ENCODE measurements at places on chromosomes 16 and 17.

DNA sequence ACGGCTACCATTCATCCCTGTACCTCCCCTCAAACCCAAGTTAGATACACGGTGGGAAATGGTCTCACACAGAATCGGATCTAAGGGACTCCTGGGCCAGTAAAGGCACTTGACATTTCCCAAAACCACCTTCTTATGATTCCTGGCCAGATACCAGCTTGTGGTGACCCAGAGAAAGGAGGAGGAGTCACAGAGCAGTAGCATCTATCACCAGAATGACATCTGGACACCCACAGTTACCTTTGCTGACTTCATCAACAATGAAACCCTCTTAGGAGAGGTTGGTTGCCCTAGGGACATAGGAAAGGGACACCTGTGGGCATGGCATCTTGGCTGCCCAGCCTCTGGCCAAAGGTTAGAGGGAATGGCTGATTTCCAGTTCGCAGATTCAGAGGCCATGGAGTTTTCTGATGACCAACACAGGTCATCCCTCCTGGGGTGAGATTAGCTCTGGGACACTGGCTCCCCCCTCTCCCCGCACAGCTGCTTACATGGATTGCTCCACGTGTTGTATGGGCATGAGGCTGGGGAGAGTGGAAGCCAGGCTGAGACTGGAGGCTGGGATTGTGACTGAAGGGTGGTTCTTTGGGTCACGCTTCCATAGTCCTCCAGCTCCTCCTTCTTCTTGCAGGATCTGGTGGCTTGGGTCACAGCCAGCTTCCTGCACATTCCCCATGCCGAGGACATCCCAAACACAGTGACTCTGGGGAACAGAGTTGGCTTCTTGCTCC is 1.4 kb upstream of the AOC3 start:
- no peak for DNase-seq

GRCh38 chr16:88656291-88656980 is 5.6 kb upstream of the CYBA start:
- DNase-seq: no peak

DNA sequence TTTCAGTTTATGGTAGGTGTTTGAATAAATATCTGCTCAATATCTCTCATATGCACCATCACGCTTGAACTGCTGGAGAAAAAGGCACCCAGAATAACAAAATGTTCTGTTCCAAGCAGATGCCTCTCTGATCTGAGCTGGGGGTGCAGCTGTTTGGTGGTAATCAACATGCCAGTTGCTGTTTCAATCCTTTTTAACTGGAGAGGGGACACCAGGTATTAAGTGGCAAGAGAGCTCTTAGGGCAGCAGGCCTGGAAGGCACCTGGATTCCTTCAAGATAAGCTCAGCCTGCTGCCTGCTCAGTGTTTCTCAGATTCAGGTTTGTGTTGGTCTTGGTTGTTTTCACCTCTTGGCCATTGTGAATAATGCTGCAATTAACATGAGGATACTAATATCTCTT is 27.2 kb upstream of the VAT1L start:
- DNase-seq: no peak

GRCh38 chr16:23464196-23464595 is 11.2 kb upstream of the COG7 start:
- no peak for DNase-seq

GRCh38 chr17:51770027-51770759 is 388.3 kb downstream of the CA10 start:
- DNase-seq: no peak

GRCh38 chr16:67192781-67193361 is 916 bp downstream of the E2F4 start:
- no peak for DNase-seq

DNA sequence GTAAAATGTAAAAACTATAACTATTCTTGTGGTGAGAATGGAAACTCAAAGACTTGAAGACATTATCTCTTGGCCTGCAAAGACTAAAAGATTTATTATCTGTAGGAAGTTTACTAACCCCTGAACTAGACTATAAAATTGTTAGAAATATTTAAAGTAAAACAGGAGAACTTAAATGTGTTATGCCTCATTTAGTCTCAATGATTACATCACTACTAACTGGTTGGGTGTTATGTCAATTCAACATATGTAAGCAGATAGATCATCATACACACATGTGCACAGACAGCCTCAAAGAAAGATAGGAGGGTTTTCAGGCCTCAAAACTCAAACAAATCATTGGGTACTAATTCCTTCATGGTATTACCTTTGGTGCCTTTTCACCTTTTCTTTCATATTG is 7.6 kb downstream of the STX8 start:
- no peak for DNase-seq

DNA sequence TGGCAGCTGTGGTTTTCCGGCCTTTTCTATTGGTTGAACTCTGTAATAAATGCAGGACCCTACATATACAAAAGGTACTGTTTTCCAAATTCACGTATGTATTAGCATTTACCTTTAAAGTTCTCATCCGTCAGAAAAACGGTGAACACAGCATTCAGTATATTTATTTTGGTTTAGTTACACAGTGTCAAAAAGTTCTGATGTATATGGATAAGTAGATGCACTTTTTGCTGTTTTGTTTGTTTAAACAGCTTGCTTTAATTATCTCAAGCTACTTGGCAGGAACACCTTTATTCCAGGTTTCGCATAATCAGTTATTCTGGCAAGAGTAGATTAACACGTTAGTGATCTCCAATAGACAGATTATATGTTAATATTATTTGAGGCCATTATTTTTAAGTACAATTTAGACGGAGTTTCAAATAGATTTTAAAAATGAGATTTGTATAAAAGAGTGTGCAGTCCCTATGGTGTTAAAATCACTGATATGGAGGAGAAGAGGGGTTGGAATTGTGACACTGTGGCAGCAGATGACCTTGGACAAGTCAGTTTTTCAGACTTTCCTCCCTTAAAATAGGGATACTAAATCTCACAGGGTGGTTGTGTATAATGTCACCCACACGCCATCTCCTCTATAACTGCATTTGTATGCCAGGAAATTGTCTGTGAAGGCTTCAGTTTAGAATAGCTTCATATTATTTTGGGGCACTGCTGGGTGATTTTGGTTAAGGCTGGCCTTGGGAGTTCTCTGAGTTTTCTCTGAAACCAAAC is 2.1 kb downstream of the HERPUD1 start:
- DNase-seq: no peak

DNA sequence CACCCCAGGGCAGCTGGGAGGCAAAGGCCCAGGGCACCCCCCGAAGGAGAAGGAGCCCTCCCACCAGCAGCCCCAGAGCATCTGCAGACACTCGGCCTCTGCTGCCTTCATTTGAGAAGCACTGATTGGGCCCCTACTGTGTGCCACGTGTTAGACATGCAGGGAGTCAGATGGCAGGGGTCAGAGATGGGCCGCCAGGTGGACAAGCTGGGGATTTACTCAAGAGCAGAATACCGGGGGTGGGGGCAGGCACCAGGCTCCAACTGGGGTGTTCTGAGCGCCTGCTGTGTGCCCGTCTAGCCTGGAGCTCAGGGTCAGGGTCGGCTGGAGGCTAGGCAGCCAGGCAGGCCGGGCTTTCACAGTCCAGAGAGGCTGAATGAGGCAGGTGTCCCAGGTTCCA is 18.7 kb downstream of the TPSG1 start:
- no peak for DNase-seq

DNA sequence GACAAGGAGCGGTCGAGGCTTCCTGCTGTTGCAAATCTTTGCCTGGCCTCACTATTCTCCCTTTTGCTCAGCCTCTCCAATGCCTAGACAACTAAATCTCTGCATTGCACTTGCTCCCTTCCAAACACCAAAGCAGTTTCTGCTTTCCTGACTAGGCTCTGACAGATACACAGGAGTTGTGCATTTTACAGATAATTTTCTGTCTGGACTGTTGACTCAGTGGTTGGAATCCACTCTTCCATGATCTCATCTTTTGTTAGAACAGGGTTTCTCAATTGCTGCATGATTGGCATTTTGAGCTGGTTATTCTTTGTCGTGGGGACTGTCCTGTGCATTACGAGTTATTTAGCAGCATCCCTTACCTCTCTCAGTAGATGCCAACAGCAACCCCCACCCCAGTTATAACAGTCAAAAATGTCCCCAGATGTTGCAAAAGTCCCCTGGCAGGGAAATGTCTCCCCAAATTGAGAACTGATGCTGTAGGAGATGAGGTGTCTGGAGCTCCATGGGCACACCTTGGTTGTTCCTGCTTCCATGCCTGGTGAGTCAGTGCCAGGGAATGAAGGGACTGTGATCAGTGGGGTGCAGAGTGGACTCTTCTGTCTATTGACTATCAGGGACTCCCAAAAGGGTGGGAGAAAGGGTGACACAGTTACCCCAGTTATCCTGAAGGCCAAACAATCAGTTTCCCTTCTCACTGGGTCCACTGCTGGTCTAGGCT is 557.4 kb upstream of the PSMD7 start:
- no peak for DNase-seq

- DNase-seq: no peak
Observed at GRCh38 chr17:78048346-78049292, 79.9 kb downstream of the TMC6 start.

DNA sequence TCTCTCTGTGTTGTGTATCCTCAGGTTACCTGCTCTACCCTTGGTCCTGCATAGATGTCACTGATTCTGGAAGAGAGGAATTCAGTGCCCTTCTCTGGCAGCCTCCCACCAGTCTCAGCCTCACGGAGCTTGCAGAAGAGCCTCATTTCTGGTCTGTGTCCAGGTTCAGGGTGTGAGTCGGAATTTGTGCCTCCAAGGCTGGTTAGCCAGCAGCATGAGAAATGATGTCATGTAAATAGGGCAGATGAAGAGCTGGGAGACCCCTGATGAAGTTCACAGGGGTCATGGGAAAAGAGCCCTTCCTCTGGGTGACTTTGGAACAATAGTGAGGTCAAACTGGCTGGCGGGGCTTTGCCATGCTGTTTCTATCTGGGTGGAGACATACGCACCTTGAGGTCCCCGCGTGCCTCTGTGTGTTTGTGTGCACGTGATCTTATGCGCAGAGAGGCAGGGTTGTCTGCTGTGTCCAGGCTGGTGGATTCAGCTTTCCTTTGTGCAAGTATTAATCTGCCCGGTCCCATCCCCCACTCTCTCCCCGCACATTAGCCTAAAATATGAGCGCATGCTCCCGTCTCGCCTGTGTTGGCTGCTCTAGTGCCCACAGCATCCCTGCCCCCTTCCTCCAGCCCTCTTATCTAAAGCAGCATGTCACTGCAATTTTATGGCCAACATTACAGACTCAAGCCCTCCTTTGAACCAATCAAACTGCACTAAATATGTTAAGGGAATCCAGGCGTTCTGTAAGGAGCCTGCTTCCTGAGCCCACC is 256.3 kb upstream of the ZFHX3 start:
- DNase-seq: no peak

- no peak for DNase-seq
Observed at GRCh38 chr16:27724482-27725235, 174.7 kb downstream of the KATNIP start.

DNA sequence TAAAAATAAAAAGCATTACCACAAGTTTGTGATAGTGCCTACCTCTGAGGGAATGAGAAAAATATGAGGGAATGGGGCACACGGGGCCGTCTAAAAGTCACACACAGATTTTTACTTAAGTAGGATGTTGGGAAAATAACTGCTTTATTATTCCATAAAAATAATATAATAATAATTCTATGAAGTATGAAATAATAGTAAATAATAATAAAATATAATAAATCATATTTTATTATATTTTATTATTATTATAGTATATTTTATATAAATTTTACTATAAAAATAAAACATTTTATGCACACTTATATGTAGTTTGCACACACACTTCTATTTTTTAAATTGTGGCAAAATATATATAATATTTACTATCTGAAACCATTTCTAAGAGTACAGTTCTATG is 92.3 kb downstream of the BMERB1 start:
- no peak for DNase-seq

GRCh38 chr17:39118674-39119419 is 32.6 kb downstream of the PLXDC1 start:
- DNase-seq: no peak

DNA sequence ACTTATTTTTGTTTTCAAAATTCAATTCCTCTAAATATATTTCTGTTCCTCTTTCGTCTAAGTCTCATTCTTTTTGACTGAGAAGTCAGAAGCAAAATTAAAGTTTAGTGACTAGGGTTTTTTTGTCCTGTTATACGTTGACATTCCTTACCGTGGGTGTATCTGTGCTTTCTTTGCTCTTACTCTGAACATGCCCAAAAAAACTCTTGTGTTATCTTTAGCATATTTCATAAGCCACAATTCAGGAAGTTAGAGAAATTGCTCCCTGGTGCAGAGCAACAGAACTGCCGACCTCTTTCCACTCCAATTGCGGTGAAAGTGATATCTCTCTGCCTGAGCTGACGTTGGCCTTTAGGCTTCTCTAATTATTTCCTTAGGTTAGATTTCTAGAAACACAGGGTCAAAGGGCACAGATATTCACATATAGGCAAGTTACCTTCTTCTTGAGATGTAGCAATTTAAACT is 65.7 kb downstream of the CENPV start:
- DNase-seq: peak; percentile 69

DNA sequence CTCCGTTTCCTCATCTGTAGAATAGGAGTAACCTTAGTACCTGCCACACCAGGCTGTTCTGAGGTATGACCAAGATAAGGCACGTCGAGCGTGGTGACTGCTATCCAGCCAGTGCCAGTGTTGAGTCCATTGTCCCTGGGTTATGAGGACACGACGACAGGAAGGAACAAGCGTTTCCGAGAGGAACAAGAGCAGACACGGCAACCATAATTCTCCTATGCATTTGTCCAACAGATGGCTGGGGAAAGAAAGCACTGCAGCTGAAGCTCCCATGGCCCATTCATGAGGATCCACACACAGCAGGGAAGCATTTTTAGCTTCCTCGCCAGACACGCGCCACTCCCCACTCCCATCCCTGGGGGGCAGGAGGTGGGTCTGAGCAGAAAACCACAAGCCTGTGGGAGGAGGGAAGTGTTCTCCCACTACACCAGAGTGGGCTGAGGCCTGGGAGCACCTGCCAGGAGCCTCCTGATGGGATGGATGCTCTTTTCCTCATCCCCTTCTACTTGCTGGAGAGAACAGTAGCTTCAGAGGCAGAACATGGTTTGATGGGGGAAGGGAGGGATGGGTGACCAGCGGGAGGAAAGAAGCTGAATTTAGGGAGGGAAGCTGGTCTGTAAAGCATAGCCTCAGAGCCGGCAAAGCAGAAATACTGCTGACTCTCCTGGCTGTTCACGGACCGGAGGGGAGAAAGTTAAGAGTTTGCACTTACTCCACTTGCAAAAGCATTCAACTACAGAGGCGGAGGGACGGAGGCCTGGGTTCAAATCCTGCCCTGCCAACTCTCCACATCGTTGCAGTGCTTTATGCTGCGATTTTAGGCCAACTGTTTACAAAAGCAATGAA is 2.7 kb downstream of the COTL1 start:
- DNase-seq: no peak

DNA sequence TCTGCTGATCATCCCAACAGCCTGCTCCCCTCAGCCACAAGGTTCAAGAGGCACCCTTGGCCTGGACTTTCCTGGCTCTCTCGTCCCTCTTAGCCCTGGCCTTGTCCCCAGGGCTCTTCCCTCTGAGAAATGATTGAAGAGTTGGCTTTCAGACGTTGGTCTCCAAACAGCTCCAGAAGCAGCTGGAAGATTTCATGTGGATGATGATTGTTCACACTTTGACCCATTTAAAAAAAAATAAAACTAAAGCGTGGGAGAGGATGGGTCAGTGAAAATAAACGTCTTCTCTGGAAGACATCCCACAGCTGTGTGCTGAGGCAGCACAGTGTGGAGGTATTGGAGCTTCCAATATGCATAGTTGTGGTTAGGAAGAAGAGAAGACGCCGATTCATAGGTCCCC is 54.7 kb upstream of the CDH11 start:
- no peak for DNase-seq

GRCh38 chr17:73027130-73027741 is 65.3 kb downstream of the SLC39A11 start:
- no peak for DNase-seq
